ENCODE measurements at places on chromosomes 7 and 10. TPM values are rescaled to one million over a fixed set of nuclear protein-coding genes. Genes with fewer than 3 reads are reported as not detected.

DNA sequence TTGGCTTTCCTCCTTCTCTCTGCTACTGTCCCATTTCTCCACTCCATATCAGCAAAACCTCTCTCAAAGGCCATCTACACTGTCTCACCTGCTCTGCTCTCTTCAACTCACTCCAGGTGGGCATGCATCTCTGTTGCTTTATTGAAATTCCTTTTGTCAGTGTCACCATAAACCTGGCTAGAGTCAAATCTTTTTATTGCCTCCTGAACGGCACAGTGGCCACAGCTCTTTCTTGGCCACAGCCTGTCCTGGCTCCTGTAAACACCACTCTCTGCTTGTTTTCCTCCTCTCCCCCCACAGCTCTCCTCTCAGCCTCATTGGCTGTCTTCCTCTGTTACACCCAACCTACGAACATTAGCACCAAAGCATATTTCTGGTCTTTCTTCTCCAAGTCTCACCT is 31.1 kb upstream of the TMEM273 start:
- no peak for DNase-seq

GRCh38 chr7:93882468-93882867 is 8.1 kb downstream of the TFPI2 start:
- no peak for DNase-seq

DNA sequence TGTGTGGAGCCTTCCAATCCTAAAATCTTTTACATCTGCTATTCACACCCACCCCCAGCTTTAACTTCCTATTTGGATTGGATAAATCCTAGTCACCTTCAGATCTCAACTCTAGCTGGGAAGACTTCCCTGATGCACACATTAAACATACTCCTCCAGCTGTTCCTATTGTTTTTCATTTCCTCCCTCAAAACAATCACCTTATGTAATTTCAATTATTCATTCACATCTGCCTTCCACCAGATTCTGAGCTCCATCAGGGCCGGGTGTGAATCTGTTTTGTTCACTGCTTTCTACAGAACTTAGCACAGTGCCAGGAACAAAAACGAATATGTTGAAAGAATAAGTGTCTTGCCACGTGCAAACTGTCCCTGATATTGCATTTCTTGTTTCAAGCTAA is 497.4 kb downstream of the PLXDC2 start:
- no peak for DNase-seq

DNA sequence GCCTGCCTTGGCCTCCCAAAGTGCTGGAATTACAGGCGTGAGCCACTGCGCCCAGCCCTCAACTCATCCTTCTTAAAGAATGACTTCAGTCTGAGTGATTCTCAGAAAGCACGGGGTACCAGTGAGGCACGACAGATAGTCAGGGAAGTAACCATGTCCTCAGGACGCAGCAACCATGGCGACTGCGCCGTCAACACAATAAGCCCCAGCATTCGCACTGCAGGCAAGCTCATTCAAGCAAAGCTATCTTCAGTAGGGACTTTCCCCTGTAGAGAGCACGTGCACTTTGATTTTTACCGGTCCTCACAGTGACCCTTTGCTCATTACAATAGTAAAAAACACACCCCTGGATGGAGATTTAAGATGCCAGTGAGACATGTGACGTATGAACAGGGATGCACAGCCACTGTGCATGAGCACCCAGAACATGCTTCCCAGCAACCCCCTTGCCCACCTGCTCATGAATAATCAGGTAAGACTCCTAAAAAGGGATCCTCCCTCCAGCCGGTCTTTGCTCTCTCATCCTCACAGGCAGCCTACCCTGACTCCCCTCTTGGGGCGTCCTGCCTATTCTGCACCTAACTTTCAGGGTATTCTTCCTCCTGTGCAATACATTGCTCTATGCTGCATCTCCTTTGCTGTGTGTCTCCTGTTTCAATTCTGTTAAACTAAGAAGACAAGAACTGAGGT is 9.1 kb downstream of the WDR86 start:
- no peak for DNase-seq

The HMX3 gene
- not detected for total RNA-seq

The OR13A1 gene
- not detected for total RNA-seq

Measured in activated CD4-positive, alpha-beta T cell treated with anti-CD3 and anti-CD28 coated beads, Interleukin-2, amount 10 ng/mL, durations not matched to agents 24 days and 14 days (primary cell).